Stimulated activated CD4-positive, alpha-beta T cell treated with anti-CD3 and anti-CD28 coated beads, Interleukin-12 subunit alpha, Interleukin-12 subunit beta, amount 100 ng/mL, for 48 hours (primary cell): ENCODE measurements at places on chromosomes 1 and 21.

DNA sequence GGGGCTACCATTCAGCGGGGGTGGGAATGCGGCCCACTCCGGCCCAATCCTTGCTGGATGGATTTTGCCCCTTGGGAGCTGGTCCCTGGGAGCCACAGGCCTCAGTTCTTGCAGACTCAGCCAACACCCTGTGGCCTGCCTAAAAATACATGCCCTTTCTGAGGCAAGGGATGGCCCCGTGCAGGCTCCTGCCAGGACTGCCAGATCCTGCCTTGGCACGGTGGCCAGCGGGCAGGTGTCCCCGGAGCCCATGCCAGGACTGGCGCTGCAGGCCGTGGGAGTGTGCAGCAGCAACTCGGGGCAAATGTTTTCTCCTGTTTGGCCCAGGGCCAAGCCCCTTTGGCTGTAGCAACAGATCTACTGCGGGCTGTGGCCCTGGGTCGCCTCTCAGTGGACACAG lies 1.6 kb upstream of the PANK4 start:
- DNase-seq = no peak

- no peak for DNase-seq
Measured at GRCh38 chr1:153261281-153262069, 2.0 kb downstream of the LORICRIN start.

- no peak for DNase-seq
Measured at GRCh38 chr21:17402937-17403336, 109.9 kb upstream of the CXADR start.

- DNase-seq = no peak
Measured at GRCh38 chr21:43921571-43921978, 56.6 kb downstream of the AGPAT3 start.

DNA sequence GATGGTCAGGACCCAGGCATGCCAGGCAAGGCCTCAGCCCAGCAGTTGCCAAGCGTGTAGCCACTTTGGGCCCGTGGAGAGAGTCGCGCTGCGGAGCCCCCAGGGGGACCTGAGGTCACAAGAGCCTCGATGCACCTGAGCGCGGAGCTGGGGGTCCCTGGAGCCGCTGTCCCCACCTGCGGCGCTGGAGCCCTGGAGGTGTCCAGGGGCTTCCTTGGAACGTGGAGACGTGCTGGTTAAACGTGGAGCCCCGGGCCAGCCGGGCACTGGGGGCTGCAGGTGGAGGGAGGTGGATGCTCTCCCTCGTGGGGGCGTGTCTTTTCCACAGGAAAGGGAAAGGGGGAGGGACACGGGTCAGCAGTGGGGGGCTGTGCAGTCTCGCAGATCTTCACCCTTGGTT lies 3.1 kb downstream of the PLCH2 start:
- DNase-seq = no peak

GRCh38 chr1:45084562-45084961 lies 72.5 kb downstream of the UROD start:
- no peak for DNase-seq

DNA sequence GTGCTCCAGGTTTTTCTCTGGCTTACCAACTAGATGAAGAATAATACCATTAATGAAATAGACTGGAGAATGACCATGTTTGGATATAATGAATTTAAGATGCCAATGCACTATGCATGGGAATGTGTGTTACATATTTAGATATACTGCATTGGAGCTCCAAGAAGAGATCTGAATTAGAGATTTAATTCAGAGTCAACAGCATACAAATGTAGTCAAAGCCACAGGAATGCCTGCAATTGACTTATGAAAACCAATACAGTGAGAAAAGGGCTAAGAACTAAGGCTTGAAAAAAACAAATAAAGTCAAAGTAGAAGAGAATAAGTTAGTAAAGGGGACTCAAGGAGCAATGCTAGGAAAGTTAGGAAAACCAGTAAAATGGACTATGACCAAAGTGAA lies 59.1 kb downstream of the USP24 start:
- no peak for DNase-seq

GRCh38 chr1:108972951-108973350 lies 9.7 kb upstream of the CLCC1 start:
- no peak for DNase-seq
